Hematopoietic multipotent progenitor cell treated with erythropoietin and hydrocortisone succinate and interleukin-3 and kit ligand, for 8 days (in vitro differentiated cells): ENCODE measurements at places on chromosomes 7 and 10.
A peak's percentile ranks its signal among the peaks of the same experiment; 100 is the strongest.

DNA sequence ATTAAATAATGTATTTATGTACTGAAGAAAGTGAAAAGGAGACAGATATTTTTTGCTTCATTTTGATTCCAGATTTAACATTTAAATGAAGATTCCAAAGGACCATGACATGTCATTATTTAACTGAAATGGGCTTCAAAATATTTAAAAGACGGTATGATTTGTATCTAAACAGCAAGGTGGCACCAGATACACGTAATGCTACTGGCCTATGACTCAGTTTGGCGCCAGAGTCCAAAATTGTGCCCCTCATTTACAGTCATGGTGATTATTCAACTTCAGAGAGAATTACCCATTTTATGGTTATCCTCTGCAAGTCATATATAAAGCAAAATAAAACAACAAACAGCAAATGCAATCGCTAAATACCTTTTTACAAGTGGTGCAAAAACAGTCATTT lies 94.5 kb downstream of the ETV1 start:
- DNase-seq: no peak

GRCh38 chr10:63767138-63767801 lies 246.1 kb downstream of the REEP3 start:
- peak; percentile 4 for DNase-seq

GRCh38 chr10:13056456-13057077 lies 43.4 kb upstream of the OPTN start:
- DNase-seq: peak; percentile 2

DNA sequence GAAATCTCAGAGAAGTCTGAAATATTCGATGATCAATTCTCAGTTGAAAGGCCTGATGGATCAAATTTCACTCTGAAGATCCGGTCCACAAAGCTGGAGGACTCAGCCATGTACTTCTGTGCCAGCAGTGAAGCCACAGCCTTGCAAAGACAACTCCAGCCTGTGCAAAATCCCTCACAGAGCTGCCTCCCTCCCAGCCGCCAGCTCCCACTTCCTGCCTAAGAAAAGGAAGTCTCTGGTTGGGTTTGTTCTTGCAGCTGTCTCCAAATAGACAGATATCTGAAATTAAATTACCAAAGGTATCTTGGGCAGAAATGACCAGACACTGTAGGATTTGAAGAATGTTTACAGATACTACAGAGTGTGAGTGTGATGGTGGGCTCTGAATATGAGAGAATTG lies 43.4 kb upstream of the PRSS58 start:
- DNase-seq: no peak
